ENCODE measurements at places on chromosomes 12 and 14.

DNA sequence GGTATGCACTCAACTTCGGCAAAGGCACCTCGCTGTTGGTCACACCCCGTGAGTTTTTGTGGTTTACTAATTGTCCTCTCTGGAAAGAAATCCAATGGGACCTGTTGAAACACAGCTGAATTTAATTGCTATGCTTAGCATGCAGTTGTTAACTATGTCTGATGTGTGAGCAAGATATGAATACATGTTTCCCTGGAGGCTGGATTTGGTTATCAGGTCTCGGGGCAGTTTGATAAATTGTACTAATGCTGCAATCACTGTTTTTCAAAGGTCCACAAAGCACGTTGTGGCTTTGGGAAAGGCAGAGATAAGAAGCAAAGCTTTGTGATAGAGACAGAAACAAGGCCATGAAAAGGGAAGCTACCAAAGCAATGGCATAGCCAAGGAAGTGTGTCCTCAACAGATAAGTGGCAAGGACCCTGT lies 91.3 kb downstream of the DAD1 start:
- DNase-seq, result no peak

DNA sequence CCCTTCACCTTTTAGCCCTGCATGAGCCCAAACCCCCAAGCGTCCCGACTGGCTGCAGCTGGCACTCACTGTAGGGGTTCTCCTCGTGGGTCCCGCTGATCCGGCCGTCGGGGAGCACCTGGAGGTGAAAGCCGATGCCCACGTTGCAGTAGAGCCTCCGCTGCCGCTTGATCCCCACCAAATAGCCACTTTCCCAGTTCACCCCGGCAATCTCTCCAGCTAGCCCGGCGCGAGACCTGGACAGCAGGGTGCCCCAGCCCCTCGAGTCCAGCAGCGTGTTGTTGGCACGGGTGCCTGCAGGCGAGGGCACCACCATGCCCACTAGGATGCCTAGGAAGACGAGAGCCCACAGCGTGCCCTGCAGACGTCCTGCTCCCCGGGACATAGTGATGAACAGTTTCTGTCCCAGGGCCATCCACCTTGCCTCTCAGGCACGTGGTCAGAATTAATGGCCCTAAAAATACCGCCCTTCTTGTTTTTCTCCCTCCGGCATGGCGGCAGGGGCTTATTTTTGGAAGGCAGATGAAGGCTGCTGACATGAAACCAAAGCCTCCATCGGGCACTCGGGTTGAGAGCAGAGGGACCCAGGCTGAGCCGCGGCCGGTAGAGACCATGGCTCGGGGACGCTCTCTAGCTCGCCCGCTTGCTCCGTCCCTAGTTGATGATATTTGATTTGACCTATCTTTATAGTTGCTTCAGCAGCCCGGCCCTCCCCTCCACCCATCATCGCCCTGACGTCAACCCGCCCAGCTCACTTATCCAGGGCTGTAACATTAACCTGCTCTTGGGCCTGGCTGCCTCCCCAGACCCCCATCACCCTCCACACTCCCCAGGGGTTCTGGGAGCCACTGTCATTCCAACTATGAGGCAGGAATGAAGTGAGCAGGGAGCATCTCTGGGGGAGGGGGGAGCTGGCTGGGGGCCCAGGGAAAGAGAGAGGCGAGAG lies at the start of gene FGF6:
Gene FGF6 (minus strand): TSS at position 660 of the 946 bp plus-strand sequence. CDS start 245 bp downstream, at position 415.
- no peak for DNase-seq

DNA sequence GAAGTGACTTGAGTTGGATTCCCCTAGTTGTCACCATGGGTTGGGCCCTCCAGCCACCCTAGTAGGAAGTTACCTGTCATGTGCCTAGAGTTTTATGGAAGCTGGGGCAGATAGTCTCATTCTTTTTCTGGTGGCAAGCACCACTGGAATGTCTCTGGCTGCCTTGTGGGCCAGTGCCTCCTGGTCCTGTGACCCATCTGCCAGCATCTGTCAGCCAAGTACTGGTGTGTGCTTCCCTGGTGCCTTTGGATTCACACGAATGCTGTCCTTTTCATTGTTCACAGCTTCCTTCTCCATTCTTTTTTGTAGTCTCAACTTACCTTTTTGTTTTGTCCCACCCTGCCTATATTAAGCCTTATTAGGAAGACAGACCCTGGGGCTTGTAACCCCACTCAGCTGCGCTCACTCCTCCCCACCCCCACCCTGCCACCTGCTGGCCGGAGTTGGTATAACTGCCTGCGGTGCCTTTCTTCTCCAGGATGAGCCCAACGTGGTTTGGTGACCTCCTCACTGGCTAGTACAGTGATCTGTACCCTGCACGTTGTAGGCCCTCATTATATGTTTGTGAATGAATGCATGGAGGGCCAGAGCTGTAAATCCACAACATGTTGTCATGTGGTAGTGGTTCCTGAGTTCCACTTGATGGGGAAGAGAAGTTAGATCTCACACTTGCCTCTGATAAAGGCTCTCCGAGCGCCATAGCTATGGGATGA lies 125.7 kb downstream of the TSPAN9 start:
- no peak for DNase-seq

- DNase-seq, result no peak
Measured at GRCh38 chr12:112375105-112375504, 7.1 kb downstream of the HECTD4 start.

DNA sequence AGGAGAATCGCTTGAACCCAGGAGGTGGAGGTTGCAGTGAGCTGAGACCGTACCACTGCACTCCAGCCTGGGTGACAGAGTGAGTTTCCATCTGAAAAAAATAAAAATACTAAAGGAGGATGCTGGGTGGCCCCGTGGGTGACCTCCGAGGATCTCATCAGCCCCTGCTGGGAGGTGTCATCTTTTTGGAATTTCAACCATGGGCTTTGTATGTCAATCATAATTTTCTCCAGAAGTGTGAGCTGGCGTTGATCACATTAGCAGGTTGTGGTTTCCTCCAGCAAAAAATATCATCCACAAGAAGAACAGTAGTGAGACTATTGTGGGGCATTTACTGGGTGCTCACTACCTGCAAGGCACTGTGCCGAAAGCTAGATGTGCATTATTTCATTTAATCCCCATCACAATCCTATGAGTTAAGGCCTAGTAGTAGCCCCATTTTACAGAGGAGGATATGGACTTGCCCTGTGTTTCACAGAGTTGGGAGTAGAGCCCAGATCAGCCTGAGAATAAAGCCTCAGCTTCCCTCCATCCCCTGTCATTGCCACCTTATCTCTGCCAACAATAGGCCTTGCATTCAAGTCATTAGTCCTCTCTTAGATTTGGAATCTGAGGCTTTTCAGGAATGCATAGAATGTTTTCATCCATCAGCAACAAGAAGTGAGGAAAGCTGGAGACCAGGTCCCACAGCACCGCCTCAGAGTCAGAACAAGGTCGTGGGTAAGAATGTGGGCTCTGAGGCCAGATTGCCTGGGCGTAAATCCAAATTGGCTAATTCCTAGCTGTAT lies 39.8 kb downstream of the SVOP start:
- peak; percentile 85 for DNase-seq

GRCh38 chr12:120062976-120063579 lies 53.5 kb downstream of the RAB35 start:
- no peak for DNase-seq

DNA sequence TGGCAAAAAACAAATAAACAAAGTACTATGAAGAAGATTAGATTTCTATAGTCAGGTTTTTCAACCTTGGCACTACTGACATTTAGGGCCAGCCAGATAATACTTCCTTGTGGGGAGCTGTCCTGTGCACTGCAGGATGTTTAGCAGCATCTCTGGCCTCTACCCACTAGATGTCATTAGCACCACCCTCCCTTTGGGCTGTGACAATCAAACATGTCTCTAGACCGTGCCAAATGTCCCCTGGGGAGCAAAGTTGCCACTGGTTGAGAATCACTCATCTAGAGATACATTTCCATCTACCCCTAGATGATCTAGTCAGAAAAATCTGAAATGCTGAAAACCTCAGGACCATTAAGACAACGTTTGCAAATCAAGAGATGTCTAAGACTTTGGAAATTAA lies 29.9 kb downstream of the SRRM4 start:
- no peak for DNase-seq

GRCh38 chr14:99128185-99128584 lies 143.8 kb downstream of the BCL11B start:
- no peak for DNase-seq

- DNase-seq, result no peak
Measured at GRCh38 chr12:60391051-60391450, 795.2 kb downstream of the SLC16A7 start.

DNA sequence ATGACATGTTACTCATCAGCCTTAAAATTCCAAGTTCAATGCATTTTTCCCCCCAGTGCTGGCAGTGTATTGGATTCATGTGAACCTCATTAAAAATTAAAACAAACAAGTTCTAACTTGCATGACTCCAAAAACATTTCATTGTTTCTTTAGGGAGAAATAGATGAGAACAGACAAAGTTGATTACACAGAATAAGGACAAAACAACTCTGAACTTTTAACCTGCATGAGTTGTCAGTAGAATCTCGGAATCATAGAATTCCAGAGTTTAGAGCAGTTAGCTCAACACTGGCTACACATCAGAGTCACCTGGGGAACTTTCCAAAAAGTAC lies 127.5 kb downstream of the TMX1 start:
- DNase-seq, result no peak

DNA sequence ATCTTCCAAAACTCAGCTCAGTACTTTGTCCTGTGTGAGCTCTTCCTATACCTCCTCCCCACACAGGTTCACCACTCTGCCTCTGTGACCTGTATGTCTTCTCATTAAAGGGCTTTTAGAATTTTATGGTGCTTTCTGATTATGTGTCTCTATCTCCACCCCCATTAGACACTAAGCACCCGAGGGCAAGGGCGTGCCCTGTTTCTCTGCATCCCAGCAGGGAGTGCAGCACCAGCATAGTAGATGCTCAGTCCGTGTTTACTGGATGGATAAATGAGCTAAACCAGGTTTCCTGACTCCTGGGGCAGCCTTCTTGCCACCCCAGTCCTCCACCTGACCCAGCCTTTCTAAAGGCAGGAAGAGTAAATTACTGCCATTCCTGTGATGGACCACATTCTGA lies 333.8 kb downstream of the CACNA1C start:
- DNase-seq, result no peak

GRCh38 chr12:70007687-70008086 lies 182.7 kb downstream of the MYRFL start:
- no peak for DNase-seq

- no peak for DNase-seq
Measured at GRCh38 chr14:33465846-33466700, 484.8 kb downstream of the EGLN3 start.

- DNase-seq, result no peak
Measured at GRCh38 chr12:120196363-120196762, 1.8 kb upstream of the GCN1 start.

DNA sequence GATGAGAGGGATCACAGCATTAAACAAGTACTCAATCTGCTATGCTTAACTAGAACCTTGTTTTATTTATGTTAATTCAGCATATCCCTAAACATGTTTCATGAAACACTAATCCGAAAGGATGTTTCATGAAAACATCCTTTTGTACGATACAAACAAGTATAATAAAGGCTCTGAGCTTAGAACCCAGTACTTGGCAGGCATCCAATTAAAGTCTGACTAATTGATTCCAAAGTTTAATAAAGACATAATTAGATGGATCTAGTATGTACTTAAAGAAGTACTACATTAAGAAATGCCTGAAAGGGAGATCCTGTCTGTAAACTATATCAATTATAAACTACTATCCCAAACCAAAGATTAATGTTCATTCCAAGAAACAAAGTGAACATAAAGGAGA lies 51.8 kb downstream of the SCAF11 start:
- no peak for DNase-seq

DNA sequence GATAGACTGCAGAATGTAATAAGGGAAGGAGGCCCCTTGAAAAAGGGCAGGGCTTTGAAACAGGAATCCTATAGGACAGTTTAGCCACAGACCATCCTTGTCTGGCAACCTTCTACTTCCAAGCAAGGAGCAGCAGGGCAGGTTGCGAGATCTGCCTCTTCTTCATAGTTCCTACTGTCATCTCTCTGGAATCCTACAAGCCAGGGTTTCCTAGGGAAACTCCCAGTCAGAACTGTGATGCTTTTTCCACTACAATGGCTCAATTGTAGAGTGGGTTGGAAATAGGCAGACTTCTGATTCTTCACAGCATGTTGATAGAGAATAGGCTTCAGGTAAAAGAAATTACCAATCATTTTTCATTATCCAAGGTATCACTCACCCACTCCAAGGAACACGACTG lies 186.3 kb downstream of the DACT1 start:
- DNase-seq, result no peak

DNA sequence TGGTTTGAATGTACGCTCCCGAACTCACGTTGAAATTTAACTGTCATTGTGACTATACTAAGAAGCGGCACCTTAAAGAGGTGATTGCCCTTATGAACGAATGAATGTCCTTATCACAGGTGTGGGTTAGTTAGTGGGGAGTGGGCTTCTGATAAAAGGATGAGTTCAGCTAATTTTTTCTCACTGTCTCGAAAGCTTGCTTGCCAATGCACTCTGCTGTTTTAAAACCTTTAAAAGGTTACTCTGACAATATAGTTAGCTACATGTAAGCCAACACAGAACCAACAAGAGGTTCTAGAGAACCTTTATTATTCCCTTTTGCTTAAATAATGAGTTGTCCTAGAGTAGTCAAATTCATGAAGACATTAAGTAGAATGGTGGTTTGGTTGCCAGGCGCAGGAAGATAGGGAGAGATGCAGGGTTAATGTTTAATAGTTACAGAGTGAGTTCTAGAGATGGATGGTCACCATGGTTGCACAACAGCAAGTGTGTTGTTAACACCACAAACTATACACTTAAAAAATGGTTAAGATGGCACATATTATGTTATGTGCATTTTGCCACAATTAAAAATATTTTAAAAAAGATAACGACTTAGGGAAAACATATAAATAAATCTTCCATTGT lies 26.3 kb downstream of the RTN1 start:
- no peak for DNase-seq

DNA sequence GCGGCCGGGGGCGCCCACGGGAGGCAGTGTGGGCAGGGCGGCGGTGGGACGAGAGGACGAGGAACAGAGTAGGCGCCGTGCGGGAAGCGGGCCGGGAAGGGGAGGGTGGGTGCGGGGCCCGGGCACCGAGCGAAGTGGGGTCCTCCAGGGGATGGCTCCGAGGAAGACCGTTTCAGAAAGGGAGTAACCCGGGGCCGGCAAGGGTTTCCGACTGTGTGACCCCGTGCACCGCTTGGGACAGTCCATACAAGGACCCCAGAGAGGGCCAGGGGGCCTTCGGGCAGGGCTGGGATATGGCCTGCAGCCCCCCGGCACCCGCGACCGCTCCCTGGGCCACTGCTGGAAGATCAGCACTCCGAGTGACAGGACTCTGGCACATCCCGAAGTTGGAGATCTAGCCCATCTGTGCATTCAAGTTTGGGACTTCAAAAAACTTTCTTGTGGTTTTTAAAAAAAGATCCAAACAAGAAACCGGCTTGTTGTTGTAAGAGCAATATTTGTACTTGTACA lies 448 bp downstream of the TSPAN9 start:
- DNase-seq, result no peak

- no peak for DNase-seq
Measured at GRCh38 chr12:41213107-41213506, 25.0 kb downstream of the PDZRN4 start.

DNA sequence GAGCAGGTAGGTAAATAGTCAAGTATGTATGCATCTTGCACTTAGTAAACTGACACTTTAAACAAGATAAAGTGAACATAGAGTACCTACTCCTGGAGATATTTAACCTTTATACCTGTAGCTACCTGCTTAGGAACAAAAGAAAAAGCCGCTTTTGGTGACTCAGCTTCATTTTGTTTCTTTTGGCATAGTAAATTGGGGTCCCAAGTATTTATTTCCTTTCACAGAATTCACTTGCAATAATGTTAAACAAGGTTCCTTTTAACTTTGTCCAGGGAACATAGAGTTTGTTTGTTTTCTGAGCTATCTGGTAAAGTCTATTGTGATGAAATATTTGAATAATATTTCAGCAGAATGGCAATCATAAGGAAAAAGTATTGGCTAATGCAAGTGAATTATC lies 20.0 kb downstream of the SLCO1B3 start:
- no peak for DNase-seq

All from retinal pigment epithelial cell (primary cell).